PC-9 (cell line): ENCODE measurements at places on chromosomes 3 and 15.

DNA sequence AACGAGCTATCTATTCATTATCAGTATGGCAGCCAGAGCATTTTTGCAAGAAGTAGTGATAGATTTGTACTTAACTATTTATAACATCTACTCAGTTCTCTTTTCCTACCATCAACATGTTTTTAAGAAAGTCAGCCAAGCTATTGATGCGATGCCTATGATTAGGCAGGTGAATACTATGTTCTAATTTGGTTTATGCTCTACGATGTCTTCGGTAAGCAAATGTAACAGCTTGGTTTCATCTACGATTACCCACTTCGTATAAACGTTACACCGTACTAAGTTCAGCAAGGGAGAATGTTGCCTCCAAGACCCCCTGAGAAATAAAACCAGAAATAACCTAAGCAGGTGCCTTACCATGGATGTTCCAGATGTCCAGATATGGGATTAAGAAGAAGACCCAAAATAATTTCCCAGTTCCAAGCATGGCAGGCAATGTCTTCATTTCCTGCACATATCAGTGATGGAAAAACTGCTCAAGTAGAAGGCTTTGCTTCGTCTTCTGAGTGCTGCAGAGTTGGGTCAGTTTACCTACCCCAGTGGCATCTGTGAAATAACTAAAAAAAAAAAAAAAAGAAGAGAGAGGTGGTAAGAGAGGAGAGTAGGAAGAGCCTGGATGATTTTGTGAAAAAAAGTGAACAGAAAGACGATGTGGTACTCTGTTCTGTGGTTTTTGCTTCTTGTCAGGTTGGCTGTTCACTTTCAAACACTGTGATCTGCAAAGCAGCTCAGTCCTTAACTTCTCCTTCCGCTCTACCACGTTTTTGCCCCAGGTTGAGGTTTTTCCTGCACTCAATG lies at the start of gene BTLA:
Gene BTLA, minus strand, starts transcription at position 559 of the 798 bp plus-strand sequence. Its CDS starts 114 bp downstream, at position 445.
- no peak for DNase-seq

DNA sequence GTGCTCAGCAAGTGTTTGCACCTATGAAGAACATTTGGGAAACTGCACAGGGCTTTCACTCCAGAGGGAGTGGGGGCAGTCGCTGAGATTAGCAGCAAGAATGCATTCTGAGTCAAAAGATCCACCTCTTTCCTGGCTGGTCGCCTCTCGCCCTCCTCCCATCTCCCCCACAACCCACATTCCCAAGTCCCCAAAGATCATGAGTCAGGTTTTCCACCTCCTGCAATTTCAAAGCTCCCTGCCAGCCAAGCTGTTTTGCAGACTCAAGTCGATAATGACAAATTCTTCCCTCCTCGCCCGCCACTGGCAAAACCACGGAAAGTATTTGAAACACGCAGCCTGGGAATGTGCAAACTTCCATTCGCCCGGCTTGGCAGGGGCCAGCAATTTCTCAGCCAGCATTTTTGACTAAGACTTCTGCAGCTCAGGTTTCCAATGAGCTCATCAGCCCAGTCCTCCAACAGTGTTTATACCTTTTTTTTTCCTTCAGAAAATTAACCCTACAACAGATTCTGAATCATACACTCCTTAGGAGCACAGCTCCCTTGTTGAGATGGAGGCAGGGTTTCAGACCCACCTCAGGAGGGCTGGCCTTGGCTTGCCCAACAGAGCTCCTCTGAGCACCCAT lies 181.4 kb downstream of the SMAD6 start:
- DNase-seq: peak; percentile 97

- no peak for DNase-seq
Measured at GRCh38 chr3:74897006-74897405, 282.5 kb upstream of the CNTN3 start.

- DNase-seq: no peak
Measured at GRCh38 chr3:187012609-187013051, 82.3 kb downstream of the ST6GAL1 start.

DNA sequence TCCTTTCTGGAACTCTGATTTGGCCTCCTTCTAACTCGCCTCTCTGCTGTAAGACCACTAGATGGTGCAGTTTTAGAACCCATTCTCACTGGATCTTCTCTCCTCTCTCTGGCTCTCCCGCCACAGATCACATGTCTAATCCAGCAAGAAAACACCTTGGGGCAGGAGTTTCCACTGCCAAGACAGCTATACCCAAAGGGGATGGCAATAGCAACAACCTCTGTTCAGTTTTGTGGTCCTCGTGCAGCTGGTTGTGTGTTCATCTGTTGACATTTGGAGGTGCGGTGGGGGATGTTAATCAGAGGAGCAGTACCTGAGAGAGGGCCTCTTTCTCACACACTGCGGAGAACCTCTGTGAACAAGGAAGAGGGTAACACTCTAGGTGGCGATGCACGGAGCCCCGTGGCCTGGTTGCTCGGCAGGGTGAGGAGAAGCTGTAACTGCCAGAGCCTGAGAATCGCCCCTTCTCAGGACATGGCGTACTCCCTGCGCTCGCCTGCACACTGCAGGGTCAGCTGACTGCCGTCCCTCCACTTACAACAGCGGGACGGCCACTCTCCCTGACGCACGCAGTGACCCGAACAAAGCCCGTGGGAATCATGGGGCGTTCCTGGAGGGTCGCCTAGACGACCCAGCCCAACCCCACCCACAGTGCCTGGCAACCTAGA lies at the start of gene TEX55:
Gene TEX55, plus strand, starts transcription at position 666 of the 668 bp plus-strand sequence. CDS start 25 bp downstream, outside the sequence.
- peak; percentile 35 for DNase-seq
